ENCODE measurements at places on chromosomes 6 and 20.
A peak's percentile ranks its signal among the peaks of the same experiment; 100 is the strongest.

GRCh38 chr6:149860834-149861602, 3.1 kb downstream of the LRP11 start:
- DNase-seq = no peak

- DNase-seq = no peak
Measured at GRCh38 chr6:153101461-153101860, 29.6 kb downstream of the RGS17 start.

DNA sequence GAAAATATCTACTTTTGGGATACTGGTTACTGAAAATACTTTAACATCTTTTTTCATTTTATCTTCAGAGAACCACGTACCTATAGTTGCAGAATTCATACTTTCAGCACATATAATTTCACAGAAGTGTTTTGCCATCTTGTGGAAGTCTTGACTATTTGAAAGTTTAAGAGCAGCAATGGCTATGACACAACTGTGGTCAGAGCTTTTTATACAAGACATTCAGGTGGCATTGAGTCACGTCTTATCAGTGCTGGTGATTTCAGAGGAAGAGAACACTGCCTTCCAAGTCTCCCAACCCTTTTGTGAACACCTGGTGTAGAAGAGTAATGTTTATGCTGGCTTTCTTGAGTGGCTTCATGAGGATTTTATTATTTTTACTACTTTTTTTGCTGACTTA, 171.6 kb downstream of the ARID1B start:
- DNase-seq = no peak

DNA sequence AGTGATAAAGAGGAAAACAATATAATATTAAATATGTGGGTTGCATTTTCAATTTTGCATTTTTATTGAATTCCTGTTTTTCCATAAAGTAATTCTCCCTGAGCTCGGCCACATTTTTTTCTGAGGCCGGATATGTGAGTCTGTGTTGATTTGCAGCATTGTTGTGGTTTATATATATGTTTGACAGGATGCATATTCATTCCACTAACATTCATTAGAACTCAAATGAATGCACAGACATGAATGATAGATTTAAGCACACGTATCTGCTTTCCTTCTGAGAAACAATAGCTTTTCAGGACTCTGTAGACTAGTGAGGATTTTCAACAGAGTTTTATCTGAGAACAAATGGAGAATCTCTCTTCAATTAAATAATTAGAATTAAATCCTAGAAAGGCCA, 10.6 kb upstream of the EXOC2 start:
- DNase-seq = no peak

DNA sequence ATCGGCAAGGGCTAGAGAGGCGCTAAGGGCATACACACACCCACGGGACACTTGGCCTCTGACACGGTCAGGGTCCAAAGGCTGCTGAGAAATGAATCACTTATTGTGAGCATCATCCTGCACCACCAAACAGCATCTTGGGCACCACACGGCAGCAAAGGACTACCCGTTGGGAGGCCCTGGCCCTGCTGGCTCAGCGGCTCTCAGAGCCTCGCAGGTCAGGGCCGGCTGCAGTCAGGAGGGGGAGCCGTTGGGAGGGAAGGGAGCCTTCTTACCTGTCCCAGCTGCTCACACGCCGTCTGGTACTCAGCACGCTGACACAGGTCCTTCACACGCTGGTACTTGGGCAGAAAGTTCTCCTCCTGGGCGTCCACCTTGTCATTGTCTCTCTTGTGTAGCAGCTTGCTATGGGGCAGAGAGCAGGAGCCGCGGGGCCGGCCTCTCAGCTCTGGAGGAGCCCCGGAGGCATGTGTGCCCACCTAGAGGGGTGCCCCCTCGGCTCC, 109.0 kb downstream of the SULF2 start:
- DNase-seq = no peak

DNA sequence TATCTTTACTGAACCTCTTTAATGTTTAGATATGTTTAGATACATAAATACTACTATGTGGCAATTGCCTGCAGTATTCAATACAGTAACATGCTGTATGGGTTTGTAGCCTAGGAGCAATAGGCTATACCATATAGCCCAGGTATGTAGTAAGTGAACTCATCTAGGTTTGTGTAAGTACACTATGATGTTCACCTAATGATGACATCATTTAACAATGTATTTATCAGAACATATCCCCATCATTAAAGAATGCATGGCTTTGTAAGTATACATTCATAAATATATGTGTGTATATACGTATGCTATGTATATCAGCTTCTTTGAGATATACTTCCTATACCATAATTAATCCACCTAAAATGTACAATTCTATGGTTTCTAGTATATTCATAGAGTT, 631.2 kb upstream of the MAN1A1 start:
- no peak for DNase-seq

DNA sequence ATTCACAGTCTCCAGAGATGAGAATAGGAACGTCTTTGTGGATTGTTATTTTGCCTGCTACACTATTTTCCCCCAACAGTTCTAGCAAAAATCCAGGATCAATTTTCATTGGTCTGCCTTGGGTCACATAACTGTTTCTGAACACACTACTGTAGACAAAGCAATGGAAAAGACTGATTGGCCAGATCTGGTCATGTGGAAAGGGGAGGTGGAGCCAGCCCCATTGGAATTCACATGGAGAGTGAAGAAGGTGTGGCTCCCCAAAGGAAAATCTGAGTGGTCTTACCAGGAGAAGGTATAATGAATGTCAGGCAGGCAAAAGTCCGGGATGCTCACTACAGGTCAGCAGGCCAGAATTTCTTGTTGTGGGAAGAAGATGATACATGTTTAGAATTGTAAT, 9.5 kb upstream of the TP53RK start:
- DNase-seq = no peak

DNA sequence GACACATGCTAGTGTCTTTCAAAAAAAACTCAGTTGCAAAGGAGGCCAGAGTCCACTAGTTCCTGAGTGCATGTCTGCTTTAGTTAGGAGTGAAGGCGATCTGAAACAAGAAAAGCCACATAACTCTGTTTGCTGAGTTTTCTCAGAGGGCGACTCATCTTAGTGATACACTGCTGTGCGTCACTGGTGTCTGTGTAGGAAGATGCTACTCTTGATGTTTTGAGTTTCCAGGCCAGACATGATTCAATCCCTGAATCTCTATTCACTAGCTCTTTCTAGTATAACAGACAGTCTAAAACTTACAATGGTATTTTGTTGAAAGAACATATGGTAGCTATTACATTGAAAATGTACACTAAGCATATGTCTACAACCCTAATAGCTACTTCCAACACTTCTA, 60.9 kb downstream of the GFRAL start:
- no peak for DNase-seq

- no peak for DNase-seq
Measured at GRCh38 chr6:45706319-45706718, 309.3 kb downstream of the CLIC5 start.

- DNase-seq = no peak
Measured at GRCh38 chr20:41029150-41029901, 704 bp downstream of the TOP1 start.

DNA sequence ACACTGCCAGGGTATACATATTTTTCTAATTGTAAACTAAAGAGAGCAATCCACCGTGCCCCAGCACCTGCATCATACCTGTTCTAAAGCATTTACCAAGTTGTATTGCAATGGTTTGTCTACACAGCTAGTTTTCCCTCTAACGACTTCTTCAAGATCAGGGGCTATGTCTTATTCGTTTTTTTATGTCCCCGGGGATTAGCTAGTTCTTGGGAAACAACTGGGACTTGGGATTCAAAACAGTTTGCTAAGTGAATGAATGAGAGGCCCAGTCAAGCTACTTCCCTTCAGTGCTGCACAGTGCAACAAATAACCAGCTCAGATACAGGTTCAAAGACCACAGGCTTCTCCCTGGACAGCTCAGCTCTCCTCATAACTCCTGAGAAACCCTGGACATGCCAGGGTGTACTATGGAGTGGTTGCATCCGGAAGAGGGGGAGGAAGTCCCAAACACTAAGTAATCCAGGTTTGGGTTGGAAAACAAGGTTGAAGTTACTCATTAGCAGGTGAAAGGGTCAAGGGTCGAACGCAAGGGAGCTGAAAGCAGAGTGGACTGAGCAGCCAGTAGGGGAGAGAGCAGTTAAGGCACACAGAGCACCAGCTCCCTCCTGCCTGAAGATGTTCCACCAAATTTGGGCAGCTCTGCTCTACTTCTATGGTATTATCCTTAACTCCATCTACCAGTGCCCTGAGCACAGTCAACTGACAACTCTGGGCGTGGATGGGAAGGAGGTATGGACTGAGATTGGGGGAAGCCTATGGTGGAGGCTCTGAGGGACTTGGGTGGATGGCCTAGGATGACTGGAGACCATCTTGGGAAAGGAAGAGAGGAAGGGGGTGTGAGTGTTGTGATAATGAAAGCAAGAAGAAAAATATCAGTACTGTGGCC, at the start of gene APOM:
Gene APOM (plus strand): TSS at position 546 of the 889 bp plus-strand sequence. CDS start 73 bp downstream, at position 619.
- DNase-seq = no peak

GRCh38 chr20:3669710-3670367, 6.6 kb upstream of the GFRA4 start:
- no peak for DNase-seq

GRCh38 chr6:34549804-34550202, 6.3 kb downstream of the SPDEF start:
- no peak for DNase-seq

GRCh38 chr20:32480371-32481241, 104.5 kb downstream of the NOL4L start:
- DNase-seq = no peak

DNA sequence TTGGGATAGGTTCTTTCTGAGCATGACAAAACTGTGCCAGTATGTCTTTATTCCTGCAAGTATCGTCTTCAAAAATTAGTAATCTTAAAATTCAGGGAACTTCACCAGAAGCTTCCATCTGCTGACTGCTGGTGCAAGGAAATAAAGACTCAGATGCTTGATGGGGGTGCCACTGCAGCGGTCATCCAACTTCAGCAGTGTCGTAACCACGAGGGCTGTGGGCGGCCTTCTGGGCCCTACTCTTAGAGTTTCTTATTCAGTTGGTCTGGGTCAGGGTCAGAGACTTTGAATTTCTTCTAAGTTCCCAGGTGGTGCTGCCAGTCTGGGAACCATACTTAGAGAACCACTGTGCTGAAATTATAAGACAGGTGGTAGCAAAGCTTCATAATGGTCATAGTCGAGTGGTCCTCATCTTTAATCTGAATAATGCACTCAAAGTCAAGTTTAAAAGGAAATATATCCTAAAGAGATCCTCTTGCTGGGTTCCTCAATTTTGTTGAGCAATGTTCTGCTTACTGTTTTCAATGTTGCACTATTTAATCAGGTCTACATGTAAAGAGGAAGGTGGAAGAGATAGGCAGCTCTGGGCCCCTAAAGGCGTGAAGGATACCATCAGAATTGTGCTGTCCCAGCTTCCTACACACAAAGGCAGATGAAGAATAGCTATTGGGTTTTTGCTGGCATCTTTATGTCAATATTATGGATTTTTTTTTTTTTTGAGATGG, 165.4 kb upstream of the GMDS start:
- no peak for DNase-seq

DNA sequence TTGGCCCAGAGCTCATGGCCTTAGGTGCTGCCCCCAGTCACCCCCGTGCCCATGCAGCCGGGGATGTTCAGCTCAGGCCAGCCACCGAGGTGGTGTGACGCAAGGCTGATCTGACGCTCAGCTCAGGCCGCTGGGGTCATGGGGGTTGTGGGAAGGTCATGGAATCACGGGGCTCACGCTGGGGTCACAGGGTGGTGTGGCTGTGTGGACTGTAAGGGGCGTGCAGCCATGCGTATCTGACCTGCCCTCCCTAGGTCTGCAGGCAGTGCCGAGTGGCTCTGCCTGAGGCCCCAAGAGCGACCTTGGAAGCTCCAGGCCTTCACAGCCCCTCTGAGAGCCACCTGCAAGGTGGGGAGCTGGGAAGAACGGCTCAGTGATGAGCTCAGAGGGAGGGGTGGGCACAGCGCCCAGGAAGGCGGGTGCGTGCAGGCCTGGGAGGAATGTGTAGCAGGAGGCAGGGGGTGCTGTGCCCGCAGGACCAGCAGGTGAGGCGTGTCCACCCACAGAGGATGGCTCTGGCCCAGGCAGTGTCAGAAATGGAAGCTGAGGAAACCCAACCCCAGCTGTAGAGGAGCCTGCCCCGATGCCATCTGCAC, 27.8 kb downstream of the CHRNA4 start:
- no peak for DNase-seq

- DNase-seq = peak; percentile 48
Measured at GRCh38 chr6:138161338-138162110, at the start of gene ARFGEF3. Gene ARFGEF3 (plus strand): TSS chr6:138161939. CDS start chr6:138162087, 148 bp downstream.

GRCh38 chr6:143545976-143546547, 34.5 kb upstream of the FUCA2 start:
- no peak for DNase-seq

- no peak for DNase-seq
Measured at GRCh38 chr6:113057567-113058053, 710.5 kb downstream of the RFPL4B start.

DNA sequence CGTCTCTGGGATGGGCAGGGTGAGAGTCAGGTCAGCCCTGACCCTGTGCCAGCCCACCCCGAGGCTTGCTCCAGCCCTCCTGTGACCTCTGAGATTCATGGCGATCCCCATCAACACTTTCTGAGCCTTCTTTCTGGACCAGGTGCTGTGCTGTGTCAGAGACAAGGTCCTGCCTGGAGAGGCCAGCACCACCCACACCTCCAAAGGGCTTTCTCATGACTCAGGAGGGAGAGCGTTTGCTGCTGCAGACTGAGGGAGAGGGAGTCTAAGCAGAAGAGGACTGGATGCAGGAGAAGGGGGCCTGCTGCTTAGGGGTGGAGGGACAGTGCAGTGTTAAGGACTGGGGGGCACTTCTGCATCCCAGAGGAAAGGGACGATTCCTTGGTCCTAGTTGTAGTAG, 193.5 kb downstream of the LRFN2 start:
- no peak for DNase-seq

DNA sequence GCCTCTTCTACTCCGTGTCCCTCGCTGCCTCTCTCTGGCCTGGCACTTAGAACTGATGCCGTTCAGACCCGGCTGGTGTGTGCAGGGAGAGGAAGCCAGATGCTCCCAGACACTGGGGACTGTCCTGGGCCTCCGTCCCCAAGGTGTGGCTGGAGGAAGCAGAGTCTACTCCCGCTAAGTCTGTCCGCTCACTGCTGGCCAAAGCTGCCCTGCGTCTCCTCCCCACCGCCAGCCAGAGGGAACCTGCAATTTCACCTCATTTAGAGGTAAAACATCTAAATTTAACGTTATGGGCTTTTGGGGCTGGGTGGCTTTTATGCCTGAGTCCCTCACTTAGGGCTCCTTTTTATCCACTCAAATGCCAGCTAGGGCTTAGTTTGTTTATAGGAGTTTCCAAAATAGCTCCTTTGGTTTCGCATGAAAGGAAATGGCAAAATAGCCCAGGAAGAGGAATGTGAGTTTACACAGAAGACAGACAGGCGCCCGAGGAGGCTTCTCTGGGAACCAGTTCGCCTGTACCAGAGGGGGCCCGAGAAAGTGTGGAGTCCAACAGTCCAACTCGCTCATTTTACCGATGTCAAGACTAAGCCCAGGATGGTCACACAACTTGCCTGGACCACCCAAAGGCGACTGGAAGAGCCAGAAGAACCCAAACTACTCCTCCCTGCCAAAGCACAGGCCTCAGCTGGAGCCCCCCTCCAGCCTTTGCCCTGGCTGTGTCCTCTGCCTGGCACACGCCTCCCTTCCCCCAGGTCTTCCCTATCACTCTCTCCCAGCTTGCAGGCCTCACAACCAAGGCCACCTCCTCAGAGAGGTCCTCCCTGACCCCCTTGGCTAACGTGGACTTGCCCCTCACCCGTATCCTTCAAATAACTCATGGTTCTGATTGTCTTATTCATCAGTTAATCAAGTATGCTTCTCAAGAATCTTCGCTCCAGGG, 54.5 kb downstream of the RIPOR3 start:
- no peak for DNase-seq

All from SHP77 (cell line).